ENCODE measurements at places on chromosomes 7 and 10. TPM values are rescaled to one million over a fixed set of nuclear protein-coding genes. Genes with fewer than 3 reads are reported as not detected.

DNA sequence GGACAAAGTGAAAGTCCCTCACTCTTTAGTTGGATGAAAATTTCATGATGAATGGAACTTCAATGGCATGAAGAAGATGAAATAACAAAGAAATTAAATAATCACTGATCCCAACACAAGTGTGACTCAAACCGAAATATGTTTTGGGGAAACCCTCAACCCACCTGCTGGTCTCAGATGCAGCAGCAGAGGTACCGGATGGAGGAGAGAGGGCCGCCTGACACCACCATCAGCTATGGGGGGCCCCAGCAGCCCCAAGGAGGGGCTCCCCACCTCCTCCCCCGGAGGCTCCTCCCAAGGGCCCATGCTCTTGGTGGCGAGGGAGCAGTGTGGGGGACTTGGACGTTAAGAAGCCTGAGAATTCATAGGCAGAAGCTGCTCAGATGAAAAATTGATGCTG lies 137.2 kb upstream of the ADARB2 start:
- no peak for DNase-seq

DNA sequence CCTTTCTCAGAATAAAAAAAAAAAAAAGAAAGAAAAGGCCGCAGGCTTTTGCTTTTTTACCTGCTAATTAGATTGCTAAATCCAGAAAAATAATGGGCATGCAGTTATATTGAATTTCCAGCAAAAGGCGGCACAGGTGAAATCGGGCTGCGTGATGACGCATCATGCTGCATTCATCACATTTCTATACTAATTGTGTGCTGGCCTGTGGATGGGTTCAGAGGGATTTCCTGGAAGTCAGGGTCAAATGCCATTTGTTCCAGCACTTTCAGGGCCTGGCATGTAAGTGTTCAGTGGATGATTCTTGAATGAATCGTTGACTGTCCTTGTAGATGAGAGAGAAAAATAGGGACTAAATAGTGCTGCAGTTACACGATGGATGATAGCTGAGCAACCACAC lies 292.7 kb downstream of the CAMK1D start:
- DNase-seq = no peak

- DNase-seq = no peak
Measured at GRCh38 chr7:48213226-48213625, 42.0 kb downstream of the ABCA13 start.

GRCh38 chr10:132532179-132532578 lies 5.4 kb upstream of the INPP5A start:
- peak; percentile 18 for DNase-seq

PKD2L1 gene
- not detected for total RNA-seq

UBN2 gene
- total RNA-seq = 18.8 TPM

NOC3L gene
- total RNA-seq = 18.6 TPM
